ENCODE measurements at places on chromosomes 7 and 10.
A peak's percentile ranks its signal among the peaks of the same experiment; 100 is the strongest.

DNA sequence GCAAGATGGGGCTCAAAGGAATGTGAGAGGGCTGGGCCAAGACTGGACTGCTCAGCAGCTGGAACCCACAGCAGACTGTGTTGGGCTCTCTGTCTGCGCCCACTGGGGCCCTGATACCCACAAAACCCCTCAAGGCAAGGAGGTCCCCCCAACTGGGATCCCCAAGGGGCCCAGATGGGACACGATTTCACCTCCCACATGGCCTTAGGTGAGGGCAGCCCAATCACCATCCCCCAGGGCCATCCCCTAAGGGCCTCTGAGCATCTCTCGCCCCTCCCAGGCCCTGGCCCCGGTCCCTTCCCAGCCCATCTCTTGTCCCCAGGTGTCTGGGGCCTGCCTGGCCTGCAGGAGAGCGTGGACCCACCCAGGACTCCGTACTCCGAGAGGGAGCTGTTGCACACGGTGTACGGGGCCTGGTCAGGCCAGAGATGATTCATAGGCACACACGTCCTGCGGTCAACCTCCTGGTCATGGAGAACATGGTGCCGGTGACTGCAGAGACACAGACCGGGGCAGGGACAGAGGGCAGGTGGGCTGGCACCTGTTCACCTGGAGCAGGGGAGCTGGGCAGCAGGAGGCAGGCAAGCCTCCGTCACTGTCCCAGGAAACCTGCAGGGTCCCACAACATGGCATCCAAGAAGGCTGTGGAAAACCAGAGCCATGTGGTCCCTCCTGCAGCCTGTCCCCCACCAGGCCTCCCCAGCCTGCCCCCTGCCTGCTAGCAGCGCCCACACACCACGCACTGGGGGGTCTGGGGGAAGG lies 21.6 kb downstream of the OGDHL start:
- no peak for DNase-seq

GRCh38 chr10:56763090-56763489 lies 402.0 kb upstream of the ZWINT start:
- DNase-seq = no peak

DNA sequence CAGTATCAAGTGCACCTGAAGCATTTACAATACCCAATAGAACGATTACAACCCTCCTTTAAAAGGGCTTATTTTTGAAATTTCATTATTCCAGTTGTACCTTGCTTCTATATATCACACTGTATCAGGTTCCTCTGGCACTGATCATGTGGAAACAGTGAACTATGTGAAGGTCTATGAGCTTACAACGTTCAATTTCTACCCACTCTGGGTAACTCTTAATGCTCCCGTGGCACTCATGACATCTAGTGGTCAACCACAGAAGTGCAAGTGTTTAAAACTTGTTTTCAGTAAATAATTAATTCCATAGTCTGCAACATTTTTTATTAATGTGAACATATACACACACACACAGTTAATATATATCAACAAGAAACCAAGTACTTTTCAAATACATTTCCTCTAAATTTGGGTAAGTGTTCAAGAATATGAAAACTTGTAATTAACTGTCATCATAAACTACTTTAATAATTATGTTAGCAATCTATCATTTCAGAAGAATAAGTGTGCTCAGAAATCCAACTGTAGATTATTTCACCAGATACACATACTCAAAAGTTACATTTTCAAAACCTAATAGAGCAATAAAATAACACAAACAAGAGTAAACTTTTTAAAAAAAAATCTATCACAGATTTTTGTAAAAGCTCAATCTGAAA lies 61.0 kb downstream of the MPP7 start:
- DNase-seq = peak; percentile 66

- DNase-seq = no peak
Observed at GRCh38 chr7:96118449-96119001, 203.4 kb downstream of the SLC25A13 start.

DNA sequence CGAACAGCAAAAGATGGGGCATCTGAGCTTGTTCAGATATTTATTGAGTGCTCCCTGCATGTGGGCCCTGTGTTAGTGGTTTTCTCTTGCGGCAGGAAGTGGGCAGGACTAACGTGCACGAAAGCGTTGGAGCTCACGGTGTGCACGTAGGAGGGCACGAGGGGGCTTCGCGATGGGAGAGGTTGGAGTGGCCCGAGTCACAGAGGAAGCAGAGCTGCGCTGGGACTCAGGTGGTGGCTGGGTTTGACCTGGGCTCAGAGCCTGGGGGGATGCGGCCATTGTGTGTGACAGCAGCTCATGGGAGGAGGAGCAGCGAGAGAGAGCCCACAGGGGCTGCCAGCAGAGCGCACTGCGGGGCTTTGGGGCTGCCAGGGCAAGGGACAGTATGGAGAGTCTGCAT lies 7.7 kb downstream of the ZSCAN25 start:
- DNase-seq = no peak

GRCh38 chr7:151806204-151806603 lies 70.7 kb downstream of the PRKAG2 start:
- DNase-seq = no peak

DNA sequence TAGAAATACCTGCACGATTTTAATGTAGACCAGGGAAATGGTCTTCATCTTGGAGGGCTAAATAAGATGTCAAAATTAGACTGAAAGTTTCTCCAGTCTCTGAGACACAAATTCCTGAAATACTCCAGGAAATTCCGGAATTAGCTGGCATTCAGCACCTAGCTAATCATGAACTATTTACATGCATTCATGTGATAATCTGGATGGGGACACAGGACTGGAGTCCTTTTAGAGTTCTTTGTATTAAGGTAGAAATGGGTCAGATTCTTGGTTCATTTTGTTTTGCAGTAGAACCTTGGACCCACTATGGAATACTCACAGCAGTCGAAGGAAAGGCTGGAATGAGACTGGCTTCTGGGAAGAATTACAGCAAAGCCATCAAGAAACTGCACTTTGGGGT lies 65.3 kb upstream of the MDFIC start:
- DNase-seq = peak; percentile 38

- peak; percentile 84 for DNase-seq
Observed at GRCh38 chr7:152313831-152314604, 121.8 kb downstream of the KMT2C start.

- peak; percentile 67 for DNase-seq
Observed at GRCh38 chr10:120942806-120943413, 91.7 kb downstream of the WDR11 start.

DNA sequence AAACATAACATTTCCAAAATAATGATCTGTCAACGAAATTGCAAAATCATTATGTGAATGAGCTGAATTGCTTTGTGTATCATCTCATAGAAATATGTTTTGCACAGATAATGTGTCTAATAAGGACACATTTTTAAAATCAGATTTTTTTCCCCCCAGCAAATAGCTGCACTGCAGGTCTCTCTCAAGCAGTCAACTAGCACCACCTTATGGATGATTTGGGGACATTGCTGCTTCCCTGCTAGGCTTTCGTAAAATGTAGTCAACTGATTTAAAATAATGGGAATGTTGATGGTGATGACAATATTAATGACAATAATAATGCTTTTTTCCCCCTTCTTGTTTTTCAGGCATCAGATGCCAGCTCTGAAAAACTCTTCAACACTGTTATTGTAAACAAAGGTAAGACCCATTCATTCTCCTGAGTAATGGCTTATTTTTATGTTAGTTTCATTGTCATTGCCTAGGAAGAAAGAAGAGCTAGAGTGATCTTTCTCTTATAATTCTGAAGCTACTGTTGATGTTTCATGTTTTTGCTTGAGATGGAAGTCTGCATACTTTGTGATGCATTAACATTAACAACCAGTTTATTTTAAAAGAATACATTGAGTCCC lies 433.6 kb upstream of the GALNT17 start:
- DNase-seq = peak; percentile 75

DNA sequence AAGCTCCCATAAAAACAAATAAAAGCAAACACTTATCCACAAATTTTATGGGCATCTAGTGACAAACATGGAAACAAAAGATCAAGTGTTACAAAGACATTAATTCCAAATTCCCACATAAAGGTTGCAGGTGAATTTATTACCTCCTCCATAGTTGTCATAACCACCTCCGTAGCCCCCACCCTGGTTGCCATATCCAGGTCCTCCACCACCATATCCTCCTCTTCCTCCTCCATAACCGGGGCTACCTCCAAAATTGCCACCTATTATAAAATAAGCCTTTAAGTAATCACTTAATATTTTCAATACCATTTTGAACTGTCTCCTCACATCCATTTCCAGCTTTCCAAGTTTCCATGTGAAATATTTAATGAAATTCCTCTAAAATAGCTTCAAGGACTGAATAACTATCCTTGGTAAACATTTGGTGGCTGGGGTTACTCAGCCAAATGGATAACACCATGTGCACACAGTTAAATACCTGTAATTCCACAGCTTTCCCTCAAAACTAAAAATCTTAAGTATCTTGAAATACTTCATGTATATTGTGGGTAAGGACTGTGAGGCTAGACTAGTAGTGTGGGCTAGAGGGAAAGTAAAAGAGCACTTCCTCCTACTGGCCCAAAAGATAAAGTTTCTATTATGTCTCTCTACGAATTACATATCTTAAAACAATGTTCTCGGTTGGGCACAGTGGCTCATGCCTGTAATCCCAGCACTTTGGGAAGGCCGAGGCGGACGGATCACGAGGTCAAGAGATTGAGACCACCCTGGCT lies 6.9 kb downstream of the HNRNPA2B1 start:
- no peak for DNase-seq

DNA sequence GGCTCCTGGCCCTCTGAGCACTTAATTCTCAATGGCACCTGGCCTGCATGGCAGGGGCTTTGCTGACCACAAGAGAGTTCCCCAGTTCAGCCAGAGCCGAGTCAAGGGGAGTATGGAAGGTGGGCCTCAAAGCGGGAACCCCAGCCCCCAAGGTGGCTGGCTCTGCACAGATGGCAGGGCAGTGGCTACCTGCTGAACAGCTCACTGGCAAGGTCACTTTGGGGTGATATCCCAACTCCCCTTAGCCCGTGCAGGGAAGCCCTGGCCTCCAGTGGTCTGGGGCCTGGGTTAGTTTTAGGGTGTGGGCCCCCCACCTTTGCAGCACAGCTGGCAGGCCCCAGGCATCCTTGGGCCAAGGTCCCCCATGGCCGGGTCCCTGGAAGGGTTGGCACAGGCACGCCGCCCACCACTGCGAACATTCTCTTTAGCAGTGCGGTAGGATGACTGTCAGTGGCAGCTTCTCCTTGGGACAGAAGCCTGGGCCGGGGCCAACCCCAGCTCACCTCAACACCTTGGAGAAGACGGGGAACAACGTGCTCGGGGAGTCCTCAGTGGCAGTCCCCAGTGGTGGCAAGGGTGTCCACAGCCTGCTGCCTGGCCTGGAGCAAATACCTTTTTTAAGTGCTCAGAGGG lies 36.8 kb downstream of the PPIF start:
- DNase-seq = no peak

DNA sequence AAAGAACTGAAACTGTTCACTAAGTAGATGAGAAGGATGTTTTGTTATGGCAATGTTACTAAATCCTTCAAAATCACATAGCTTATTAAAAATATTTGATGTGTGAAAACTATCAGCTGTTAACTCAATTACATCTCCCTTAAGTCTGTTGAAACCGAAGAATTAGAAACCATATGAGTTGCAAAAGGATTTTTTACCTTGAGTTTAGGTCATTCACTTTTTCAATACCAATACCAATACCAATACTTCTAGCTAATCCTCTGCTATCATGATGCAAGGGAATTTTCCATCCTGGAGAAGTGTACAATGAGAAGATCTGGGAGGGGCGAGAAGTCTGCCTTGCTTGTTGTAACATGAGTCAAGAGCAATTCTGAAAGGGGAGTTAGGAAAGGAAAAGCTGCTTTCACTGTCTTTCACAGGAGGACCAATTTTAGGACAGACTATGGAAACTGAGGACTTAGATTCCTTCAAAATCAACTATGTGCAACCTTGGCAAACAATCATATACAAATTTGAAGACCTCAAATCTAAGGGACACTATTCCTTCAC lies 199.7 kb downstream of the IMMP2L start:
- peak; percentile 56 for DNase-seq

DNA sequence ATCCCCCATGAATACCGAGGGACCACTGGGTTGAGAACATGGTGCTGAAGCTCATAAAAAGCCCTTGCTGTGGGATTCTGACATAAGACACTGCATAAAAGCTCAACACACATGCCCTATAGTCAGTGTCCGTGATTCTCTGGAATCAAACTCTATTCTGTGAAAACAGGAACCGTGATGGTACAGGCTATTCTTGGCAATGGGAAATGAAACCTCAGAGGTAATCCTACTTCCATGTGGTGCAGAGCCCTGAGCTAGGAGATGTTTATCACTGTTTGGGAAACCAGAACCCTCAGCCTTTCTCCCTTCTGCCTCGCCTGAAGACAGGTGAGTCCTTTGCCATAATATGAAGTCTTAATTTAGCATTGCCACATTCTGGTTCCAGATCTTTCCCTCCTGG lies 80.8 kb upstream of the PRSS1 start:
- DNase-seq = no peak

DNA sequence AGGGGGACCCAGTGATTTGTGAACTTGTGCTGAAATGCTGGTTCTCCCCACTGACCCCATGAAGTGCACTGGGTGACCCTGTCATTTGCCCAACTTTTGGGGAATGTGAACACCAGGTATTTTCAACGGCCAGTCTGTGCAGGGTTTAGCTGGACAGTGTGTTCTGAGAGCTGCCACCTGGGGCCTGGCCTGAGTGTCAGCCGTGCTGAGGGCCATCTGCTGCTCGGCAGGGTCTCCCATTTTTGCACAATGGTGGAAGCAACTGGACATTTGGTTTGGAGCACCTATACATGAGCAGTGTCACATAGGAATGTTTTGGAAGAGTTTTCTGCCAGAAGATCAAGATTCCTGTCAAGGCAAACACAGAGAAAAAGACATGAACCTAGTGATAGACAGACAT lies 5.2 kb downstream of the CHN2 start:
- DNase-seq = no peak

DNA sequence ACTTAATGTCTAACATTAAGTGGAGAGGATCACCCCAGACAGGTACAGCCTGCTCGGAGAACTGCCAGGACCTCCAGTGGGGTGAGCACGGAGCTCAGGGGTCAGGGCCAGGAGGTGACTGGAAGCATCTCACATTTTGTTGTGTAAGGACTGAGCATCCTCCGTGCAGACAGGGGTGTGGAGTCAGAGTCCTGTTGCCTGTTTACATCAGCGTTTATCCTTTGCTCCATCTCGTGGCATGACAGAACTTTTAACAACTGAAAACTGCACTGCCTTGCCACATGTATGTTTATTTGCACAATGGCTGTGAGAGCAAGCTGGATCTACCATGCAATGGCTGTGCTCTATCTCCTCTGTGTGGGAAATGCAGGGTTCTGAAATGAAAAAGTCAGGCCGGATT lies 175.4 kb upstream of the AKR1E2 start:
- DNase-seq = no peak

All from ELR (cell line).